ENCODE measurements at places on chromosomes 16 and 17.

DNA sequence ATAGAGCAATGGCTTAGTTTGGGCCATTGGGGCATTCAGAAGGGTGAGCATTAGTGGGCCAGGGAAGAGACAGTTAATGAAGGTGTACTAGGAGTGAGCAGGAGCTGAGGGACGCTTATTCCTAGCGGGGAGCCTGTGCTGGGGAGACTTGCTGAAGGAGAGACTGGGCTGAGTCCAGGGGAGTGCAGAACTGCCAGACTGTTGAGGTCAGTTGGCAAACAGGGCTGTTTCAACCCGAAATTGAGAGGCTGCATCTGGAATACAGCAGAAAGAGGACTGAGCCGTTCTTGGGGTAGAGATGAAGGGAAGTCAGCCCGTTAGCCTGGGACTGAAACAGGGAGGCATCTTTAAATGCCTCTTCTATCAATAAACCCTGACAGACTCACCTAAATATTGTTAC is 33.2 kb downstream of the MAP2K6 start:
- DNase-seq, result no peak

GRCh38 chr17:64223931-64224629 is 39.0 kb downstream of the TEX2 start:
- DNase-seq, result no peak

DNA sequence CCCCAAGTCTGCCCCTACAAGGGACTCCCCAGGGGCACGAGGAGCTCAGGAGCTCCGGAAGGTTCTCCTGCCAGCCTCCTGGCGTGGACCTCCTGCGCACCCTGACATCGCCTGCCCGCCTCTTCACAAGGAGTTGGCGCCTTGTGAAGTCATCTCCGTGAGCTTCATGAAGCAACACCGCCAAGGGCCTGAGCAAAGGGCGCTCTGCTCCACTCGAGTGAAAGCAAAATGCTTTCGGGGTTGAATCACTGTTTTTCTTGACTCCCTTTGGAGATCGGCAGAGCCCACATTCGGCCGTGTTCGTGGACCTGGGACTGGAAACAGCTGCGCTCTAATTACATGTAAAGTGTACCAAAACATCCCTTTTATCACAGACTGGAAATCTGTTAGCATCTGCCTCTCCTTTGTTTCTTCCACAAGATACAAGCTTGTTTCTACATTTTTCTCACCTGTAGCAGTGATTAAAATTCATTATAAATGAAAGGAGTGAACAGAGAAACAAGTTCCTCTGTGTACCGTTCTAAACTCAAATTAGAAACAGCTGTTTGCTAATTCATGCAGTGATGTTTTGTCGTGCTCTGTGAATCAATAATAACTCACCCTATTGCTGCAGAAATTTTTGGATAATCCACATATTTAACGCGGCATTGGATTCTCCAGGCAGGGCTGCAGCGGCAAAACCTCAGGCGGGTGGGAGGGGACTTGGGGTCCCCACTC is 203.3 kb downstream of the ZNF423 start:
- DNase-seq, result no peak

DNA sequence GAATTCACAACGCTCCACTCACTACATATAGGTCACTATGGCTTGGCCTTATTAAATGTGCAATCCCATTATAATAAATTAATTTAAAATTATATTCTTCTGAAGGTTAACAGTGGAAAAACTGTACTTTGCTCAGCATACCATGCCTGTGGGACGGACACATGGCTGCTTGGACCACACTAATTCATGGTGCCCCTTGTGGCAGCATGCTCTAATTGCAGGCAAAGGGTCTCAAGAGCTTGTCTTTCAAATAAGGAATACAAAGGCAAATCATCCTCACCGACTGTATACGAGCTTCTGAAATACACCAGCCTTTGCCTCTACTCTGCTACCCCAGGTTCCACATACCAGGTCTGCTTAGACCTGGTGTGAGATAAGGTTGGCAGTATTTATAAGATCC is 11.7 kb downstream of the SMPD3 start:
- no peak for DNase-seq

- no peak for DNase-seq
These were observed 234.3 kb downstream of the ABCC12 start for GRCh38 chr16:47921535-47921934.

- DNase-seq, result no peak
These were observed 21.8 kb upstream of the SPATA32 start for GRCh38 chr17:45283711-45284110.

GRCh38 chr17:60174035-60174434 is 24.3 kb downstream of the CA4 start:
- DNase-seq, result no peak

- DNase-seq, result no peak
These were observed 20.6 kb downstream of the TPPP3 start for GRCh38 chr16:67372664-67373063.

GRCh38 chr17:68749349-68750207 is 148.4 kb upstream of the FAM20A start:
- DNase-seq, result no peak

- no peak for DNase-seq
These were observed 116.7 kb downstream of the IRX5 start for GRCh38 chr16:55047331-55047730.

DNA sequence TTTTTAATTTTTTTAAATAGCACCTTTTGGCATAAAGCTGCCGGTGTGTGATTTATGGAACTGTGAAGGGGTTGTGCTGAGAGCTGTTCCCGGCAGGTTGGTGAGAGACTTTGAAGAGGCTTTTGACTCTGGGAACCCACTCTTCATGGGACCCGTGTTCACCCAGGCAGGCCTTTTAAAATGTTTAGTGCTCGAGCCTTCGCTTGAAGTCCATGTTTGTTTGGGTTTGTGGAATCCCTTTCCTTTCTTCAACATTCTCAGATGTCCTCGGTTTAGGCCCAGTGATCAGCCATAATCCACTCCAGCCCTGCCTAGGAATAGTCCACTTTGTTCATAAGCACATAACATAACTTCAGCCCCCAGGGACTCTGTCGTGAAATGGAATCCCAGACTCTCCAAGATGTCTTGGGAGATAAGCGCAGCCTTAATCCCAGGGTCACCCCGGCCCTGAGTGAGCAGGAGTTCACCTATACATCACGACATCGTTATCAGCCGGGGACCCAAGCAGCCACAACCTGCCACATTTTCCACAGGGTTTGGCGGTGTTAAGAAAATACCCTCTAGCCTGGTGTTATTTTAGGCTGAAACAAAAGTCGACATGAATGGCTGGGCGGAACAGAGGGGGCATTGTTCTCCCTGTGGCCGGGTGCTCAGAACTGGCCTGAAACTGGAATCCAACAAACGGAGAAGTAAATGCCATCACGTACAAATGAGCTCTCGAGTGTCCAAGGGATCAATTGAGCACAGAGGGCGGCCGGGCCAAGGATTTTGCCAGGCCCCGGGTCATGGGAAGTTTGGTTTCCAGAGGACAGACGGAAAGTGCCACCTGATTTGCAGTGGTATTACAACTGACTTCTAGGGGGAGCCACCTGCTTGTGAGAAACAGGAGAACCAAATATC is 145.7 kb upstream of the IRX3 start:
- DNase-seq, result no peak

- no peak for DNase-seq
These were observed 265.1 kb downstream of the NTN1 start for GRCh38 chr17:9286434-9286833.

DNA sequence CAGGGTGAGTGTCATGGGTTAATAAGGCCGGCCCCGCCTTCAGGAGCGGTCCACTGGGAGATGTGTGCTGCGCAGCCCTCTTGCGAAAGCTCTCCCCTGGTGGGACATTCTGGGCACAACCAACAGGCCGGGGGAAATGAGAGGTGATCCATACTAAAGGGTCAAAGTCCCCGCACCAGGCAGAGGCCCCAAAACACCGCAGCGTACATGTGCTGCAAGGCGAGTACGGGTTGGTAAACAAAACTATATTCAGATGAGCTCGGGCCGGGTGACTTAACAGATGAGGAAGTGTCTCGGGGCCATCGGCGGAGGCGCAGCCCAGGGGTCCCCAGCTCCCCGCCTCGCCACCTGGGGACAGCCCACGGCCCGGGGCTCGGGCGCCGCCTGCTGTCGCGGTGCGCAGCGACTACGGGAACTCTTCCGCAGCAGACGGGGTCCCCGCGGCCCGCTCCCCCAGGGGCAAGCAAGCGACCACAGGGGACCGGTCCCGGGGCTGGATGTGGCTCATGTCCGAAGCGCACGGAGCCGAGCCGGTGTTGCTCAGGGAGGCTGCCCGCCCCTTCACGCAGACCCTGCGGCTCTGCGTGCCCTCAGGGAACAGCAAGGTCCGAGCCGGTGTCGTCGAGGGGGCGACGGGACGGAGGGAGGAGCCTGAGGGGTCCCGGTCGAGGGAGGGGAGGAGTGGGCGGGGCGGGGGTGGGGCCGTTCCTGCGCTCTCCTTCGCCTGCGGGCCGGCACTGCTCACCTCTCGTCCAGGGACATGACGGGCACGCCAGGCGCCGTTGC is at the start of gene RAB37:
Gene RAB37, plus strand, starts transcription at position 744 of the 786 bp plus-strand sequence. Its CDS starts 17 bp downstream, at position 761.
- no peak for DNase-seq

GRCh38 chr17:38466346-38467315 is 38.4 kb downstream of the ARHGAP23 start:
- no peak for DNase-seq

GRCh38 chr16:10514369-10515055 is 65.9 kb downstream of the EMP2 start:
- peak; percentile 17 for DNase-seq

- DNase-seq, result no peak
These were observed 51.5 kb downstream of the ZFHX3 start for GRCh38 chr16:72996291-72997062.

DNA sequence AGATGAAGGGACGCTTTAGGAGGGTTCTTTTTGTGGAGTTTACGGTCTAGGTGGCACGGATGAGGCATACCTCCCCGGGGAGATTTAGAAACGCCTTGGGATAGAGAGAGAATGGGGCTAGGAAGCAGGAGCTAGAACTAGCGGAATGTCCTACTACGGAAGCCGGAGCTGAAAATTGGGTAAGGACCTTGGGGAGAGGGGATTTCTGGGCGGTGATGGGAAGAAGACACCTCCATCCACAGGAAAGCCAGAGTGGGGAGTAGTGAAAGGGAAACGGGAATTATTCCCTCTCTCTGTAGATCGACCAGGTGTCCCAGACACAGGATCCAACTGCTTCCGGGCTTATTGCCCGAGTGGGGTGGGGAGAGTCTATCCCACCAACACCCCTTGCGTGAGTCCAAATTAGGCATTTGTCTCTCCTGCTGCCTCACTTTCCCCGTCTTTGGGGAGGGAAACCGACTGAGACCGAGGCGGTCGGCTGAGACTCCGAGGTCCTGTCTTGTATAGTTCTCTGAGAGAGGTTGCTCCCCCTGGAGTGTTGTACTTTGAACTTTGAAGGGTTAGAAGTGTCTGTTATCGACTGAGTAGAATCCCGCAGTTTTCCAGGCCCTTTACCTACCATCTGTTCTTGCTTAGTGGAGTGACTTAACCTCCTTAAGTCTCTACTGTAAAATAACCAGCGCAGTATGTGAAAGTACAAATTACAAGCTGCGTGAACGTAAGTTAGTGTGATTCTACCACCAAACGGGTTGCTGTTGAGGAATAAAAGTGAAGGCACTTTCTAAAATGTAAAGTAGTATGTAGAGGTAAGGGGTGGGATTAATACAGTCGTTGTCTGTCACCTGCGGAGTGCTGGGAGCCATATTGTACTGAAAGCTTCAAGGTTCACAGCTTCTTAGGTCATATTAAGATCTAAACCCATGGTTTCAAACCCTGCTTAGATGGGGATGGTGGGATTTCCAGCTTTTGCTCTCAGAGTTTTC is 1.0 kb downstream of the RSPRY1 start:
- DNase-seq, result no peak

- DNase-seq, result peak; percentile 57
These were observed 4.2 kb downstream of the SOCS1 start for GRCh38 chr16:11251525-11252481.

DNA sequence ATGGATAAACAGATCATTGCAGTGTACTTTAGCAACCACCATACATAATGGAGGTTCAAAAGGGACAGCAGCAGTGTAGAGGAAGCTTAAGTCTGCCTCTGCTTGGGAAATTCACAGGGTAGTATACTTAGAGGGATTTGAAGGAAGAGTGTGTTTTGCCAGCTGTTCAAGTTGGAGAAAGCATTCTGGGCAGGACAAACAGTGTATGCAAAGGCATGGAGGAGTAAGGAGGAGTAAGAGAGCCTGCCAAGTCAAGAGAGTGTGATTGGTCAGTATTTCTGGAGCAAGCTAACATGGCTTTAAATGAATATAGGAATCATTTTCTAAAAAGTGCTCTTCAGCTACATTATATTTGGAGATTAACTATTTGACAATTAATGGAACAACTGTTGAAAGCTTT is 22.9 kb upstream of the PHAF1 start:
- DNase-seq, result no peak

GRCh38 chr16:48292452-48292851 is 45.1 kb upstream of the ABCC11 start:
- no peak for DNase-seq

DNA sequence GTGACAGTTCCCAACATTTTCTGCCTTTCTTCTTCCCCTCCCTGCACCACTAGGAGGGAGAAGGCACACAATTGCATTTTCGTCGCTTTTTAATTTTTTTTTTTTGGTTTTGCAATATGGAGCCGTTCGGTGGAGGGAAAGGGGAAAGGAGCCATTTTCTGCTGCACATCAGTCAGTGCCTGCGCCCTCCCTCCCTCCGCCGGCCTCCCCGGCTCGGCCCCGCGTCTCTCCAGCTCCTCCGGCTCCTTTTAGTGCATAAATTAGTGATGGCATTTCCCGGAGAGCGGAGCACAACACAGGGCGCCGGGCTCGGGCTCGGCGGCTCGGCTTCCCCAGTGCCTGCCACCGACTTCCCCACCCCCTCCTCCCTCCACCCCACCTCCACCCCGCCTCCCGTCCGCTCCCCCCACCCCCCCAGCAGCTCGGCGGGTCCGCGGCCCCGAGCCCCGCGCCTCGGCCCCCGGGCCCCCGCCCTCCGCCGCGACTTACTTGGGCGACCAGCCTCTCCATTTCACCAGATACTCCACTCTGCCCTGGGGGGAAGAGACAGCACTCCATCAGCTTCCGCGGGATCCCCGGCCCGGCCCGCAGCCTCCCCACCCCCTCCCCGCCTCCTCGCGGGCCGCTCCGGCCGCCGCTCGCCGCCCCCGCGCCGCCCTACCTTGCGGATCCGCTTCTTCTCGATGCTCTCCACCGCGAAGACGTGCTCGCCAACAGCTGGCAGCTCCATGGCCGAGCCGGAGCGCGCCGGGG is 542 bp downstream of the CBX4 start:
- DNase-seq, result no peak

- peak; percentile 41 for DNase-seq
These were observed 17.9 kb downstream of the GOSR2 start for GRCh38 chr17:46940692-46941404.

GRCh38 chr16:72961115-72961832 is 86.7 kb downstream of the ZFHX3 start:
- DNase-seq, result no peak

- no peak for DNase-seq
These were observed 24.2 kb downstream of the MAP3K3 start for GRCh38 chr17:63646488-63646806.

- DNase-seq, result no peak
These were observed 3.0 kb downstream of the ENGASE start for GRCh38 chr17:79077587-79077986.

- DNase-seq, result no peak
These were observed 31.6 kb downstream of the MMP15 start for GRCh38 chr16:58057121-58057520.
